ENCODE measurements at places on chromosomes 16 and 17. TPM values are rescaled to one million over a fixed set of nuclear protein-coding genes. Genes with fewer than 3 reads are reported as not detected.

PIK3R5 gene
- total RNA-seq, result not detected

KRTAP4-4 gene
- not detected for total RNA-seq

DNA sequence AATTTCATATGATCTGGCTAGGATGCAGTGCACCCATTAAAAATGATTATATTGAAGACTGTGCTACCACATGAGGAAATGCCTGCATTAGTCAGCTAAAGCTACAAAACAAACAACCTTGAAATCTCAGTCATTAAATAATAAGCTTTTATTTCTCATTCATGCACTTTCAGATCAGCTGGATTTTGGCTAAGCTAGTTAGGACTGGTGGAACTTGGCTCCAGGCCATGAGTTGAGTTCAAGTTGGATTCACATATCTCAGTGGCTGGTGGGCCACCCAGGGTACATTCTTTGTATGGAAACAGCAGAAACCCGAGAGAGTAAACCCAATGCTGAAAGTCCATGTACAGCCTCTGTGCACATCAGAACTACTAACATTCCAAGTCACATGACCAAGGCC is 6.4 kb upstream of the SLFN12L start:
- peak; percentile 47 for DNase-seq

- DNase-seq, result no peak
These were observed 805.0 kb upstream of the RBFOX1 start for GRCh38 chr16:6527646-6528045.

GRCh38 chr16:89048871-89049422 is 44.7 kb upstream of the ACSF3 start:
- DNase-seq, result no peak

DNA sequence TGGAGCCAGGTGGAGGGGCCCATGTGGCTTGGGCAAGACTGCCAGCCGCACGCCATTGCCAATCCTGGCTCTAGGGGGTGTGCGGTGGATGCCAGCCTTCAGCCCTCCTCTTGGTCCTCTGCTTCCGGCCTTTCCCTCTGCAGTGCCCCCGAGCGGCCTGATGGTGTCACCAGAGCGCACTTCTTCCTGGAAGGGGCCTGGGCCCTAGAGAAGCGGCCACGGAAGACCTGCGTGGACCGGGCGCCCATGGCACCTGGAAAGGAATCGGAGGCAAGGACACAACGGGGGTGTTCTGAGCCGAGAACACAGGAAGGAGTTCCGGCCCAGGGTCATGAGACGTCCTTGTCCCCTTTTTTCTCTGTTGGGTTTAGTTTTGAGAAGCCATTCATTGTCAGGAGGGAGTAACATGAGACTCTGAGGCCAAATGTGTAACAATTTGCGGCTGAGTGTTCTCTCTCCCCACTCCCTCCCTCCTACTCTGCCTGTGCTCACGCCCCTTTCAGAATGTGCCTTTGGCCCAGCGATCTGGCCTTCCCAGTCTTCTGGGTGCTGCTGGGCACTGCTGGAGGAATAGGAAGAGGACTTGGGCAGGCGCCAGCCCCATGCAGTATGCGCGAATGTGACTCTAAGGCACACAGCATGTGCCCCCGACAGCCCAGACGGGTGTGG is 92.8 kb downstream of the IRX3 start:
- DNase-seq, result peak; percentile 61

All from bronchial epithelial cell (primary cell).